ENCODE measurements at places on chromosomes 1 and 21.

GRCh38 chr1:30527511-30528140, 195.8 kb downstream of the MATN1 start:
- no peak for DNase-seq

- DNase-seq: no peak
These were observed 69.5 kb downstream of the GDAP2 start for GRCh38 chr1:117859901-117860300.

- DNase-seq: no peak
These were observed 57.7 kb downstream of the ATG4C start for GRCh38 chr1:62841587-62842169.

- no peak for DNase-seq
These were observed 138.3 kb upstream of the ETS2 start for GRCh38 chr21:38667291-38667870.

All from cortex of kidney (tissue), 1 donor.